Stomach (tissue), 19 donors: ENCODE measurements at places on chromosomes 7 and 10. TPM values are rescaled to one million over a fixed set of nuclear protein-coding genes. Genes with fewer than 3 reads are reported as not detected.

PTPRN2 gene
- polyA plus RNA-seq = 4.9 TPM

TSPAN12 gene
- 9.8 TPM for polyA plus RNA-seq

CACNB2 gene
- 0.37 TPM for polyA plus RNA-seq

MSS51 gene
- 0.62 TPM for polyA plus RNA-seq

LIPJ gene
- polyA plus RNA-seq = not detected

TFPI2 gene
- polyA plus RNA-seq = 15.2 TPM
